ENCODE measurements at places on chromosomes 4 and X.

GRCh38 chrX:1249101-1249887 is 19.3 kb upstream of the CSF2RA start:
- no peak for DNase-seq

DNA sequence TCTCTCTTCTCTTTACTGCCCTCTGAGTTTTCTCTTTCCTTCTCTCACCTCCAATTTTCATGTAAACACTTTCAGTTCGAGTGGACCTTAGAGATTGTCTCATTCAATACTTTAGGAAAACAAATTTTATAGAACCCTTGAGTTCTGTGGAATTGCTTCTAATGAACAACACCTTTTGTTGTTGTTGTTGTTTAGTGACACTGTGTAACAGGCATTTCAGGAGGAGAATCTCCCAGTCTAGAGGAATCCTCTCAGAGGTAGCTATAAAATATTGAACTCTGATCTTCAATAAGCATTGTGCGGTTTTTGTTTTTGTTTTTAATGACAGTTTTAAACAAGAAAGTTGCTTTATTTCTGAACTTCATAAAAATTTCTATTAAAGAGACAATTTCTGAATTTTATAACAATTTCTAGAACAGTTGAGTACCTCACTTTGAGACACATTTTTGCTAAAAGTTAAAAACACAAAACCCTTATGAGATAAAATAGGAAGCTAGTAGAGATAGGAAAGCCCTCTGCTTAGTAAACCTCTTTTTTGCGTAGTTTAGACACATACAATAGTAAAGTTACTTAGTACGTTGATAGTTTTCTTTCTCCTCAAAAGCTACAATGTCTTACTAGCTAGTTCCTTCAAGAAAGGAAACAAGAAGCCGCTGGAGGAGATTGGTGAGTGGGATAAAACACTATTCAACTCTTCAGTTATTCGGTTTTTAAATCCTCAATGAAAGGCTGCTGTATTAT is 38.8 kb downstream of the CLCN3 start:
- no peak for DNase-seq

DNA sequence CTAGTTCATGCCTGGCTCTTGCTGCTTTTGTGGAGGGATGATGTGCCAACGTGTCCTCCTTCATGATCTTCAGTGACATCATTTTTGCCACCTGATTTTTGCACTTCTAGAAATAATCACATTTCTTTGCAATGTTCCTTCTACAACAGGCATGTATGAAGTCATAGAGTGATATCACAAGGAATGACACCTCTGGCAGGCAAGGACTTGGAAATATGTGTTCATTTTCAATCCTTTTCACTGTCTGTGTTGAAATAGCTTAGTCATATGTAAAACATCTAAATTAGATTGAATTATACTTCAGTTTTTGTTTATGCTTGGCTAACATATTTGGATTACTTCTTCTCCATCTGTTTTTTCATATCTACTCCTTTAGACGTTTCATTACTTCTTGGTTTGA is 221.2 kb upstream of the STK26 start:
- no peak for DNase-seq

GRCh38 chr4:70945452-70946055 is 43.4 kb downstream of the MOB1B start:
- no peak for DNase-seq

- no peak for DNase-seq
Measured at GRCh38 chr4:177393236-177393635, 49.0 kb downstream of the AGA start.

DNA sequence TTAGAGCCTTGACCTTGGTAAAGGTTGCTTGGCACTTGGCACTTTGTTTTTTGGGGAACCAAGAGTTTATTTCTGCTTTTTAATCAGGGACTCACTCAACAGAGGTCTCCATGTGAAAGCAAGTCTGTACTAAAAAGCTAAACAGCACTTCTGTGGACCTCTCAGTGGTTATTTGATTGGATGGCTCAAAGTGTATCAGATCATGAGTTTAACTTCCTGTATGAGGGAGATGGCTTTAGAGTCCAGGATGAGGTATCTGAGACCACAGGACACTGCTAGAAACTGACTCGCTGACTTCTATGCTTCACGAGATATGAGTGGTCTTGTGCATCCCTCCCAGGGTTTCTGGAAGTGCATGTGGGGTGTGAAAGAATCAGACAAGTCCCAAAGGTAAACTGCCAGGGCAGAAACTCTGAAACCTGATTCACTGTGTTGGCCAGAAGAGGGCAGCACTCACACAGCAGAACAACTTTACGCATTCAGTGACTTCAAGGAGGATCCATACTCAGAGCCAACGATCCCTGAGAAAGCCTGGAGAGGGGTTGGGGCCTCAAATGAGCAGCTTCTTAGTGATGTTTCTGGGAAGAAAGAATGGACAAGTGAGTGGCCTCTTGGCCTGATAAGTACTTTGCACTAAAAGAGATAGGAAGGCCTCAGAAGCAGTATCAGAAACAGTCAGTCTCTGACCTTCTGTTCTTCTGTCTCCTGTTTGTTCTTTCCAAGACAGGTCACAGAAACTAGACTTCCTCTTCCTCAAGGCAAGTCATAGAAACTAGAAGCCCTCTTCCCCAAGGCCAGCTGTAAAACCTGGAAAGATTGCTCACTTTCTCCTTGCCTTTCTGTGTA is 220.3 kb upstream of the CXCL13 start:
- no peak for DNase-seq

- DNase-seq = no peak
Measured at GRCh38 chr4:157076578-157076947, 613 bp downstream of the GLRB start.

DNA sequence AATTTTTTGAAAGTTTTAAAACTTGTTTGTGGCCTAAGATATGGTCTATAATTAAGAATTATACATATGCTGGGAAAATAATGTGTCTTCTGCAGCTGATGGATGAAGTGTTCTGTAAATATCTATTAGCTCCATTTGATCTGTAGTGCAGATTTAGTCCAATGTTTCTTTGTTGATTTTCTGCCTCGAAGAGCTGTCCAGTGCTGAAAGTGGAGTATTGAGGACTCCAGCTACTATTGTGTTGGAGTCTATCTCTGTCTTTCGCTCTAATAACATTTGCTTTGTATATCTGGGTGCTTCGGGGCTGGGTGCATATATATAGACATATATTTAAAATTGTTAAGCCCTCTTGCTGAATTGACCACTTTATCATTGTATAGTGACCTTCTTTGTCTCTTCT is 2127.3 kb downstream of the PCDH7 start:
- DNase-seq = no peak

GRCh38 chr4:43243433-43244116 is 351.1 kb downstream of the GRXCR1 start:
- DNase-seq = no peak

- DNase-seq = no peak
Measured at GRCh38 chr4:67082746-67083145, 462.6 kb downstream of the CENPC start.

DNA sequence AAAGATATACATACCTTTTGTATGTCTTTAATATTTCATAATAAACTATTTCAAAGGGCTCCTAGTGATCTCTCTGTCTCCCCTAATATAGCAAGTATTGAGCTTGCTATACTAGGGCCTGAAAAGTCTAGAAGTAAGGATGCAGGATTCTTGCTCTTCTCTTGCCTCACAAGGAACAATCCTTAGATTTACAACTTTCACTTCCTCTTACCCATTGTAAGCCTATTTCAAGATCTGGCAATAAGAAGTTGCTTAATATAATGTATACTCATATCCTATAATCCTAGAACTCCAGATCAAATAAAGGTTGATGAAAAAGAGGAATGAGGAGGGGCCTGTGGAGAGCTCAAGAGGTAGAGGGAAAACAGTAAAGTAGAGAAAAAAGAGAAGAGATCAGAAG is 40.8 kb upstream of the CHRDL1 start:
- DNase-seq = no peak

- DNase-seq = no peak
Measured at GRCh38 chr4:39637586-39638353, 895 bp downstream of the SMIM14 start.

- no peak for DNase-seq
Measured at GRCh38 chrX:38260231-38260630, 39.6 kb upstream of the SRPX start.

DNA sequence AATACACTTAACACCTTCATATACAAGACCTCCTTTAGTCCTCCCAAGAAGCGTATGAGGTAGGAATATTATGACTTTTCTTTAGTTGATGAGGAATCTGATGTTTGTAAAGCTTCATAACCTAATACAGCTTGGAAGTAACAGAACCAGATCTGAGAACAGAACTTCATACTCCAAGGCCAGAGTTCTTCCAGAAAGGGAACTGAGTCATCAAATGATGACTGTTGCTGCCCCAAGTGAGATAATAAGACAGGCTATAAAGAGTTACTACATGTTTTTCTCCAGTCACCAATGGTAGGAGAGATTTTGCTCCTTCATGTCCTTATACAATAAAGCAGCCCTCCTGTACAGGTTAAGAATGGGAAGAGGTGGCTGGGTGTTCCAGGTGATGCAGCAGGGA is 74.3 kb upstream of the ANXA3 start:
- DNase-seq = no peak

- DNase-seq = no peak
Measured at GRCh38 chr4:137532869-137533236, 559 bp upstream of the PCDH18 start.

GRCh38 chr4:81922313-81922712 is 450.6 kb upstream of the RASGEF1B start:
- DNase-seq = no peak

- no peak for DNase-seq
Measured at GRCh38 chr4:22407361-22407760, 108.5 kb downstream of the ADGRA3 start.

GRCh38 chrX:2707334-2707760 is 16.3 kb downstream of the CD99 start:
- DNase-seq = no peak

DNA sequence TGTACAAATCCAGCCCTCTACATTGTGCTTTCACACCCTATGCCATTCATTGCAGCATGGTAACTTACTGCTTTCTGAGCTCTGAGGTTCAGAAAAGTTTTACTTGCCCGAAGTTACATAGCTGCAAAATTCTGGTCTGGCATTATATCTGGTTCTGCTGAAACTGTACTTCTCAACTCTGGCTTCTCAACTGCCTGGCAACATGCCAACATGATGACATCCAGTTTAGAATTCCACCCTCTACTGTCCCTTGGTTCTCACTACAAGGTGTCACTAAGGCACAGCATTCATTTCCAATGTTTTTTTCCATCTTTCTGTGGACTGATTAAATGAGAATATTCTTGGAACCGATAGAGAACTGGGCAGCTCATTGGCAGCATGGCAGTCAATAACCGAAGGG is 242.9 kb upstream of the PRPS2 start:
- no peak for DNase-seq

DNA sequence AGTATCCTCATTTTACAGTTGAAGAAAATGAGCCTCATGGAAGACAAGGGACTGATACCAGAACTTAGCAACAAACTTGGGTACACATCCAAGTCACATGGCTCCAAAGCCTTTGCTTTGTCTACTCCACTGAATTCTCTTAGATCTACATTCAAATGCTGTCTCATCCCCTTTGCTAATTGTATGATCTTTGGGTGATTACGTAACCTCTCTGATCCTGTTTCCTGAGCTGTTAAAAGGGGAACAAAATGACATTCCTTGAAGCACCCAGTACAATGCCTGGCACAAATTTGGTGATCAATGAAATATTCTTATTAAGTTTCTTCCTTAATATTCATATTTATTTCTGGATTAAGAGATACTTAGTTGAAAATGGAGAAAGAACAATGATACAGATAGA is 5.9 kb upstream of the HPGD start:
- no peak for DNase-seq

GRCh38 chr4:10243856-10244255 is 127.3 kb upstream of the WDR1 start:
- no peak for DNase-seq

DNA sequence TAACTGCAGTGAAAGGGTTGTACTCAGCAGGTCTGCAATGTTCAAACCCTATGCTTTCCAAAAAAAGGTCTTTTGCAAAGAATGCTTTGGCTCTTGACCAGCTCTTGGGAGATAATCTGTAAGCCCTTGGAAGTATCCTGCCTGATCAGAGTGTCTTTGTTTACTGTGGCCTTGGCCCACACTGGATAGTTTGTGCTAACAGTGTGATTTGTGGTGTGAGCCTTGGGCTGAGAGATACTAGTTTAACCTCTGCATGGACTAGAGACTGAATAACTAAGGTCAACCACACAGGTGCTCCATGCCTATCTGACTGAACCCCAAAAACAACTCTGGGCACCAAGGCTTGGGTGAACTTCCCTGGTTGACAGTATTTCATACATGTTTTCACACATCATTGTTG is 3.6 kb upstream of the MAGED1 start:
- no peak for DNase-seq

- no peak for DNase-seq
Measured at GRCh38 chr4:22661443-22661842, 31.3 kb upstream of the GBA3 start.

DNA sequence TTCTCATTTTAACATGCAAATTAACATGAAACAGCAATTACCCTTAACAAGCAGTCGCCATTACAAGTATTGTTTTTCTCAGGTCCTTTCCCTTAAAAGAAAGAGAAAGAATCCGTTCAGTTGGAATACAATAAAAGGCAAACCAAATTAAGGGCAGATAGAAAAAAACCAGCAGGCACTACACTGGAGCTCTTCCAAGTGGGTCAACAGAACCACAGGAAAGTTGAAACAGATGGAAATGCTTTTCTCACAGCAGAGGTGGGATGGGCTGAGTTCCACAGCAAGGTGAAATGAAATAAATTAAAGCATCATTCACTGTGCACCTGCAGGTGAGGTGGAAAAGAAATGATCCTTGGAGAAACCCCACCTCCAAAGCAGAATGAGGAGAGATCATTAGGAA is 102.6 kb downstream of the APBB2 start:
- no peak for DNase-seq

DNA sequence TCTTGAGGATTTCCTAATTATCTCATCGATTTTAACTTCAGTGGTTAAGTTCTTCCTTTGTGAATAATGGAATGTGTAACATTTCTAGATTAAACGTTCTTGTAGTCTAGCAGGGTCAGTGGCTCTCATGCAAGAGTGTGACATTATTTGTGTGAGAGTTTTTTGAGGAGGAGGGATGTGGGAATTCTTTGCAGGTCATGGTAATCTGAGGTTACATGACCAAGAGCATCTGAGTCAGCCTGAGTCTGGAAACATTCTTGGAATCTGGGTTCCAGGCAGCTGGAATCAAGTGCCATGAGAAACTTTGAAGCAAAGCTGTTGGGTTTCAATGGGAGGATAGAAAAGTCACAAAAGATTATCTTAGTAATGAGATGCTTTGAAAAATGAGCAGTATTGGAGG is 49.5 kb downstream of the GK start:
- DNase-seq = no peak

- DNase-seq = no peak
Measured at GRCh38 chrX:154412468-154412867, 1.1 kb downstream of the TAFAZZIN start.

DNA sequence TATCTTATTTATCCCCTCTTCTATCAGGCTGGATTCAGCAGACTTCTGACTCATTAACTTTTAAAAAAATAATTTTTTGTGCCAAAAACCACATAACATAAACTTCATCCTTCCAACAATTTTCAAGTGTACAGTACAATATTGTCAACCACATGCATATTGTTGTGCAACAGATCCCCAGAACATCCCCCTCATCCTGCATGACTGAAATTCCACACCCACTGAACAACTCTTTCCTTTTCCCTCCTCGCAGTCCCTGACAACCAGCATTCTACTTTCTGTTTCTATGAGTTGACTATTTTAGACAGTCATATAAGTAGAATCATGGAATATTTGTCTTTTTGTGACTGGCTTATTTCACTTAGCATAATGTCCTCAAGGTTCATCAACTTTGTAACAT is 2.2 kb upstream of the MID2 start:
- DNase-seq = no peak

GRCh38 chr4:108371282-108371681 is 202.6 kb upstream of the LEF1 start:
- no peak for DNase-seq
